ENCODE measurements at places on chromosomes 5 and 9.

GRCh38 chr5:94239266-94239665, 379.1 kb downstream of the KIAA0825 start:
- no peak for DNase-seq

DNA sequence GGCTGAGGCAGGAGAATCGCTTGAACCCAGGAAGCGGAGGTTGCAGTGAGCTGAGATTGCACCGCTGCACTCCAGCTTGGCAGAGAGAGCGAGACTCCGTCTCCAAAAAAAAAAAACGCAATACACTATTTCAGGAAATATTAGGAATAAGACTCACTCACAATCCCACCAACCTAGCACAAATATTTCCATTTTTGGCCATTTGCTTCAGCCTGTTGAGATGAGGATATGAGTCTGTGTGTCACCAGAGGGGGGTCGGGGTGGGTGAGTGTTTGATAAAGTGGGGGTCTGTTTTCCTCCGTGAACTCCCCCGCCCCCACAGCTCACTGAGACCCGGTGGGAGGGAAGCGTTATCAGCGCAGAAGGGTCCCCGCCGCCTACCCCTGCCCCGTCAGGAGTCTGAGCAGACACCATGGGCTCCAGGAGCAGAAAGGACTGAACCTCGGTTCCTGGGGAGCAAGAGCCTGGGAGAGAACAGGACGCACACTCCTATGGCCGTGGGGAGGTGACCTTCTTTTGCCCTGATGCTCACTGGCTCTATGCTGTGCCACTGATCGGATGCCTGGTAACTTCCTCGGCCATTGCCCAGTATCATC, 153.8 kb upstream of the PHYKPL start:
- no peak for DNase-seq

GRCh38 chr9:133914442-133915342, 77.4 kb downstream of the VAV2 start:
- DNase-seq: no peak

- DNase-seq: no peak
These were observed 122.6 kb downstream of the SEMA6A start for GRCh38 chr5:116451905-116452450.

GRCh38 chr9:37931592-37931991, 27.7 kb upstream of the SLC25A51 start:
- no peak for DNase-seq

Data from HL-60 (cell line).